ENCODE measurements at places on chromosomes 1 and 21. TPM values are rescaled to one million over a fixed set of nuclear protein-coding genes. Genes with fewer than 3 reads are reported as not detected.

TMPRSS15 gene
- 0.40 TPM for total RNA-seq

DNA sequence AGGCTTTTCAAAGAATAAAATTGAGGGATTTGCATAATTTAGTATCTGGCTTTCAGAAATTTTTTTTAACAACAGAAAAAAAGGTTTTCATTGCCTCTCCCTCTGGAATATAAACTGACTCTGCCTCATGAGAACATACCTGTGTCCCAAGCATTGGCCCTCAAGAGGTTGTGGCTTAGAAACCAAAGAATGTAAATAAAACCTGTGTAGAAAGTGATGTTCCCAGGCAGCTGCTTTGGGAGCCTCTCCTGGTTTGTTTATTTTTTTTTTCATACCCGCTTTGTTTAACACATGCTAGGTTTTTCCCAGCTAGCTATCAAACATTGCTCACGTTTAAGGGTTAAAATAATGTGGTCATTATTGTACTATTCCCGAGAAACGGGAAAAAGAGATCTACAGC lies 40.5 kb upstream of the IFNAR2 start:
- H3K36me3 ChIP-seq, result no peaks in the 10 kb centered on the region
- H3K27me3 ChIP-seq, result peaks cover 18% of the 10 kb centered on the region
- H3K4me1 ChIP-seq, result no peaks in the 10 kb centered on the region
- DNase-seq, result no peak
- no peak overlapping the region for H3K27ac ChIP-seq

DNA sequence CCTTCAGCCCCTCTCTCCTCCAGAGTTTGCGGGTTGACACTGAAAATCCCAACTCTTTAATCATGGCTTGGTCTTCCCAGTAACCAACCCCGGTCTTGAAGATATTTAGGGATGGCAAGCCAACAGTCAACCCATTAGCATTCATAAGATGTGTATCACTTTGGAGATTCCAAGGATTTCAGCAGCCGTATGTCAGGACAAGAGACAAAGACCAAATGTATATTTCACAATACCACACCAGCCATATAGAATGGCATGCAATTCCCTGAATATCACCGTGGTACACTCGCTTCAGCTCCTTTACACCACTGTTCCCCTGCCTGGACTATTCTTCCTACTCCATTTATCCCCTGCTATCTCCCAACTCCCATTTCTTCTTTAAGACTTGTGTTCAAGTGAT lies 109.2 kb downstream of the CSMD2 start:
- H3K36me3 ChIP-seq, result no peaks in the 10 kb centered on the region
- no peak overlapping the region for H3K4me3 ChIP-seq
- H3K27ac ChIP-seq, result no peak overlapping the region
- H3K4me1 ChIP-seq, result peaks cover 12% of the 10 kb centered on the region
- peaks cover 2% of the 10 kb centered on the region for H3K27me3 ChIP-seq
- DNase-seq, result no peak

- no peak overlapping the region for H3K4me3 ChIP-seq
- no peaks in the 10 kb centered on the region for H3K27me3 ChIP-seq
Measured at GRCh38 chr1:113802367-113803007, 9.8 kb downstream of the RSBN1 start.

GRCh38 chr1:186682736-186683135 lies 2.5 kb upstream of the PTGS2 start:
- no peaks in the 10 kb centered on the region for H3K36me3 ChIP-seq
- H3K27ac ChIP-seq, result no peak overlapping the region
- H3K27me3 ChIP-seq, result peaks cover 11% of the 10 kb centered on the region
- H3K4me1 ChIP-seq, result no peaks in the 10 kb centered on the region

DNA sequence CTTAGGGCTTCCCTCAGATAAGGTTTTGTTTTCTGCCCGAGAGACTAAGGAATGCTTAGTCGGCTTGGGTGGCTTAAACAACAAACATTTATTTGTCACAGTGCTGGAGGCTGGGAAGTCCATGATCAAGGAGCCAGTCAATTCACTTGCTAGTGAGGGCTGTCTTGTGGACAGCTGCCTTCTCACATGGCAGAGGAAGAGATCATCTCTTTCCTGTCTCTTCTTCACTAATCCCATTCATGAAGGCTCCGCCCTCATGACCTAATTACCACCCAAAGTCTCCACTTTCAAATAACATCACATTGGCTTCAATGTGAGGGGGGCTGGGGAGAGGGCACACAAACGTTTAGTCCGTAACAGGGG lies 50.5 kb upstream of the IL12RB2 start:
- no peaks in the 10 kb centered on the region for H3K4me1 ChIP-seq
- no peak overlapping the region for H3K4me3 ChIP-seq
- no peaks in the 10 kb centered on the region for H3K36me3 ChIP-seq
- H3K27ac ChIP-seq, result no peak overlapping the region
- peak; percentile 1 for DNase-seq

DNA sequence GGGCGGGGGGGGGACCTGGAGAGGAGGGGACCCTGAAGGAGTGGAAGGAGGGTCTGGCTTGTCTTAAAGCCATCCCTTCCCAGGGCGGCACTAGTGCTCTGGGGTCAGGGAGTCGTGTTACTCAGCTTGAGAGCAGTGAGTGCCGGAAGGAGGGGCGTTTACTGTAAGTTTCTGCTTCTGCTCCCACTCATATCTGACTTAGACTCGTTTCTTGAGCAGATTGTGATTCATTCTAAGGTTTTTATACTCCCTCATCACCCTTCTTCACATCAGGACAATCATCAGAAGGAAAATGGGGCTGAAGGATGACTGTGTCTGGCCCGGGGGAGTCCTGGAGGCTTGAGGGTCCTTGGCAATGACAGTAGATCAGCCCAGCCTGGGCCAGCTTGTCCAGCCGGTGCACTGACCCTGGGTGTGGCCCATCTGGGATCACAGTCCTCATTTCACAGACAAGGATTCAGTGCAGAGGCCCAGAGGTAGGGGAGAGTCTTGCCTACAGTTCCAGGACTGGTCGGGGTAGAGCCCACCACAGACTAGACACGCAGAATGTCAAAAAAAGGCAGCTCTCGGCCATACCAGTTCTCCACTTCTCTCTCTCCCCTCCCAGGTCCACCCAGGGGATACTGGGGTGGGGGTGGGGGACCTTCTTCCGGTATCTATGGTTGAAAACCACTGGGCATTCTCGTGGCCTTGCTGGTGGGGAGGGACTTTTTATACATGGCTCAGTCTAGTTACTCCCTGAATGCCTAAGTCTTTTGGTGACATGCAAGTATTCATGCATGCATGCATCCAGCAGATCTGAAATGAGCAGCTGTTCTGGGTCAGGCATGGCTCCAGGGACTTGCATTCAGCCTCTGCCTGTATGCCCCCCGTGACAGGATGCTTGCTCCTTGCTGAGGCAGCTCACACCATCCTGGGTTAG lies 5.1 kb downstream of the TNFRSF8 start:
- peak overlapping the region; percentile 74 for H3K27ac ChIP-seq
- peaks cover 10% of the 10 kb centered on the region for H3K4me1 ChIP-seq
- no peak overlapping the region for H3K4me3 ChIP-seq

BSND gene
- not detected for total RNA-seq

GRCh38 chr1:189764391-189765320 lies 713.0 kb downstream of the BRINP3 start:
- no peaks in the 10 kb centered on the region for H3K27me3 ChIP-seq
- no peaks in the 10 kb centered on the region for H3K4me1 ChIP-seq
- no peak overlapping the region for H3K27ac ChIP-seq
- no peak for DNase-seq
